NCI-H187 treated with DMSO at 0.1 percent for 48 hours (cell line): ENCODE measurements at places on chromosomes 13 and 19.

DNA sequence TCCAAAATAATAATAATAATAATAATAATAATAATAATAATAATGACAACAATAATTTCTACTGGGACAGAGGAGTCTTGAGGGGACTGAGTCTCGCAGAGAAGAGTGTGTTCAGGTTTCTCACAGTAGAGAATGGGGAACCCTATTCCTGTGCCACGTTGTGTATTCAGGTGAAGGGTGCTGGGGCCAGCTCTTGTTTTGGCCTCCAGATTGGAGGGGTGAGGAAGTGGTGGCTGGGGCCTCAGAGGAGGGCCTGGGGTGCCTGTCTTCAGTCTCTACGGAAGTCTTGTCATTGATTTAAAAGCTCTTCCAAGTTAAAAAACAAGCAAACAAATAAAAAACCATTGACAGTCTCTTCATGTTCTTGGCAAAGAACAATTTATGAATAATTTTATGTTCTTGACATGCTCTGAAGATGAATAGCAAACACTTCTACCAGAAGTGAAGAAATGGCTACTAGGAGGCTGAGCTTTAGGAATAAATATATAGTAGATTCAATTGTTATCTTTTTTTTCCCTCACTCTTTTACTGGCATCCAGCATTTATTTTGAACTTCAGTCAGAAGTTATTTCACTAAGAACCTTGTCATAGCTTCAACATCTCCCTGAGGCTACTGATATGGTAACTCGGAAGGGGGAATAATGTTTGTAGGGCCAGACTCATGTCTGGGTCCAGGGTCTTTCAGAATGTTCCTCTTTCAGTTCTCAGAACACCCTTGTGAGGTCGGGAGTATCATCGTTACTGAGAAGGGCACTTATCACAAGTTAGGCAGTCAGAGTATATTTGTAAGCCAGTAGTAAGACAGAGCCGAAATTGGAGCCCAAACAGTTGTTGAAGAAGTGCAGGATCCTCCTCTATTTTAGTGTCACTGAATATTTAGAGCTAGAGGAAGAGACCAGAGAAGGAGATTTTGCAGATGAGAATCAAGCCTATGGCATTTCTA is 13.1 kb downstream of the LRCH1 start:
- DNase-seq = no peak

DNA sequence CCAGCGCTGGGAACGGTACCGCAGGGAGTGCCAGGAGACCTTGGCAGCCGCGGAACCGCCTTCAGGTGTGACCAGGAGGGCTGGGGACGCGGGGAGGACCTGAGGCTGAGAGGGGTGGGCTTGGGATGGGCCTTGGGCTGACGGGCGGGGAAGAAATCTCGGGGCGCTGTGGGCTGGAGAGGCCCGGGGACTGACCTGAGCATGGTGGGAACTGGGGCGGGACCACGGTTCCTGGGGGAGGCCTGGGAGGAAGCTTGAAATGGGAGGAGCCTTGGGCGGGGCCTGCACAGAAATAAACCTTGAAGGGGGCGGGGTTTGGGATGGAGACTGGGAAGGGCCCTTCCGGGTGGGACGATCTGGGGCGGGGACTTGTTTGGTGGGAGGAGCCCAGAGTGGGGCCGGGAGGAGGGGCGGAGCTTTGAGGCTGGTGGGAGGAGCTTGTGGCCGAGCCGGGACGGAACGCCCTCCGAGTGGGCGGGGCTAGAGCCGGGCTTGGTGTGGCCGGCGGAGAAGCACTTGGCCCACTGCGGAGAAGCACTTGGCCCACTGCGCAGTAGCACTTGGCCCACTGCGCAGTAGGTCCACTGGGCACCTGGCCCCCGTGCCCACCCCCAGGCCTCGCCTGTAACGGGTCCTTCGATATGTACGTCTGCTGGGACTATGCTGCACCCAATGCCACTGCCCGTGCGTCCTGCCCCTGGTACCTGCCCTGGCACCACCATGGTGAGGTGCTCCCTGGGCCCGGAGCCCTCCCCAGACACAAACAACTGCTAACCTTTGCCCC is 2.8 kb downstream of the GIPR start:
- DNase-seq = peak; percentile 78

GRCh38 chr19:38711726-38712153 is 32.5 kb downstream of the CAPN12 start:
- no peak for DNase-seq

DNA sequence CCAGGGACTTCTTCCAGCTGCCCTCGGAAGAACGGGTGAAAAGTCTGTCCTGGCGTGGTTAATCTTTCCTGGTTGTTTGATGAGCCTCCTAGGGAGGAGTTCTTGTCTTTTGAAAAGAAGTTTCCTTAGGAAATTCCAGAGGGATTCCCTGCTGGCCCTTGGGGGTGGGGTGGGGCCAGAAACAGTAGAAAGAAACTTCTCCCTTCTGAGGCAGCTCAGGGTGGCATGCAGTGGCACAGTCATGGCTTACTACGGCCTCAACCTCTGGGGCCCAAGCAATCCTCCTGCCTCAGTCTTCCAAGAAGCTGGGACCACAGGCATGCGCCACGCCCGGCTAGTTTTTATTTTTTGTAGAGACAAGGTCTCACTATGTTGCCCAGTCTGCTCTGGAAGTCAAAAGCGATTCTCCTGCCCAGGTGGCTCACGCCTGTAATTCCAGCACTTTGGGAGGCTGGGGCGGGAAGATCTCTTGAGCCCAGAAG is 1.5 kb downstream of the ZNF101 start:
- DNase-seq = no peak

GRCh38 chr19:45999653-46000121 is 4.4 kb downstream of the CCDC61 start:
- no peak for DNase-seq

DNA sequence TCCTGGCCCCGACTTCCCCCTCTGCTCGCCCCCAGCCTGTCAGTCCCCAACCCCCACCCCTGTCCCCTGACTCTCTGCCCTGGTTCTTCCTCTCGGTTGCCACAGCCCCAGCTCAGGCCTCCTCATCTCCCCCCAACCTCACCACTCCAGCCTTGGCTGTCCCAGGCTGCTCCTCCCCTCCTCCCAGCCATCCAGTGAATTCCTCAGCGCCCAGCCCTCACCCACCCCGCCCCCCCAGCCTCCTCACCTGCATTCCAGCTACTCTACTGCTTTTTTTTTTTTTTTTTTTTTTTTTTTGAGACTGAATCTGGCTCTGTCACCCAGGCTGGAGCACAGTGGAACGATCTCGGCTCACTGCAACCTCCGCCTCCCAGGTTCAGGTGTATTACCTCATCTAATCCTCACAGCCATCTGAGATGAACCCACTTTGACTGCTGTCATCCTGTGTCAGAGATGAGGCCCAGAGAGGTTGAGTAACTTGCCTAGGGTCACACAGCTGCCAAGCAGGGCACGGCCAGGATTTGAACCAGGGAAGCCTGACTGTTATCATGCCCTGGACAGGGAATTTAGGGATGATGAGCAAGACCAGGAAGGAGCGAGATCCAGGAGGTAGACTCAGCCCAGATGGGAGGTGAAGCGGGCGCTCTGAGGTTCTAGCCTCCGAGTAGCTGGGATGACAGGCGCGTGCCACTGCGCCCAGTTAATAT is 2.6 kb downstream of the SULT2B1 start:
- DNase-seq = no peak

GRCh38 chr13:72186730-72187422 is 319.9 kb upstream of the DACH1 start:
- DNase-seq = no peak

DNA sequence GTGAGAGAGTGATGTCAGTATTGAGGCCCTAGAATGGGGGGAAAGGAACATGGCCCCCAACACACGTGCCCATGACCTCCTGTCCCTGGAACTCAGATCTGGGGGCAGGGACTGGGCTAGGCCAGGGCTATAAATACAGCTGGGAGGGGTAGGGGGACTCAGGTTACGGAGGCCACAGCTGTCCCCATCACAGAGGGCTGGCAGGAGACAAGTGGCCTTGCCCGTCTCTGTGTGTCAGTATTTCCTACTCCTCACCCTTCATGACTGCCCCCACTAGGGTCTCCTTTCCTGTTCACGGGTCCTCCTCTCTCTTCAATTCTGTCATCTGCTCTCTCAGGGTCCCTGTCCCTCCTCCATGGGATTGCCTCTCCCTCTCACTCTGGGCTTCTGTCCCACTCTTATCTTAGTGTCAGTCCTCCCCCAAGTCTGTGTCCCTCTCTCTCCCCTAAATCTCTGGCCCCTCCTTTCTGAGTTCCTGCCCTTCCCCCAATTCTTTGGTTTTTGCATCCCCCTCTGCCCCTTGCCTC is 687 bp upstream of the HRC start:
- DNase-seq = no peak

DNA sequence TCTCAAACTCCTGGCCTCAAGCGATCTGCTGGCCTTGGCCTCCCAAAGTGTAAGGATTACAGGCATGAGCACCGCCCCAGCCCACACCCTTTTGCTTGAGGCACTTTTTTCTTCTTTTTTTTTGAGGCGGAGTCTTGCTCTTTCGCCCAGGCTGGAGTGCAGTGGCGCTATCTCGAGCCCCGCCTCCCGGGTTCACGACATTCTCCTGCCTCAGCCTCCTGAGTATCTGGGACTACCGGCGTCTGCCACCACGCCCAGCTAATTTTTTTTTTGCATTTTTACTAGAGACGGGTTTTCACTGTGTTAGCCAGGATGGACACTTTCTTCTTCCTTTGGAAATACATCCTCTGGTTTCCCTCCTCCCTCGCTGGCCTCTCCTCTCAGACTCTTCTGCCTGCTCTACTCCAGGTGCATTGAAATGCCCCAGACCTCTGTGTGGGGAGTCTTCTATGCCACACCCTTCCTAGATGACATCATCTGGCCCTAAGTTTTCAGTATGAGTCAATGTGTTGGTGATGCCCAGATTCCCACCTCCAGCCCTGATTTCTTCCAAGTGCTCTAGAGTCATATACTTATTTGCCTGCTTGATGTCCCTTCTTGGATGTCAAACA is 20.7 kb upstream of the TPT1 start:
- no peak for DNase-seq

DNA sequence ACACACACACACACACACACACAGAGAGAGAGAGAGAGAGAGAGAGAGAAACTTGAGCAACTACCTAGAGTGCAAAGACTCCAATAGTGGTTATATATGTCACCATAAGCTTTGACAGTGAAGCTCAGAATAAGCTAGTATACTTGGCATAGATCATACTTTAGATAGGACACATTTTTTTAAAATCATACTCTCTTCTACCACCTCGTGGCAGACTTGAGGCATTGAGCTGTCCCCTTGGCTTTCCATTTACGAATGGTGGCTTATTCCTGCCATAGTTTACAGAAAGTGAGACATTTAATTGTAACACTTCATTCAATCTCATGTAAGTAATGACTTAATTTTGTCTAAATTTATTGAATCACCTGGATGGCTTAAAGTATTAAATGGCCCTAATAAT is 108.2 kb downstream of the EDNRB start:
- no peak for DNase-seq
